CD8-positive, alpha-beta memory T cell (primary cell): ENCODE measurements at places on chromosomes 13 and 19.

DNA sequence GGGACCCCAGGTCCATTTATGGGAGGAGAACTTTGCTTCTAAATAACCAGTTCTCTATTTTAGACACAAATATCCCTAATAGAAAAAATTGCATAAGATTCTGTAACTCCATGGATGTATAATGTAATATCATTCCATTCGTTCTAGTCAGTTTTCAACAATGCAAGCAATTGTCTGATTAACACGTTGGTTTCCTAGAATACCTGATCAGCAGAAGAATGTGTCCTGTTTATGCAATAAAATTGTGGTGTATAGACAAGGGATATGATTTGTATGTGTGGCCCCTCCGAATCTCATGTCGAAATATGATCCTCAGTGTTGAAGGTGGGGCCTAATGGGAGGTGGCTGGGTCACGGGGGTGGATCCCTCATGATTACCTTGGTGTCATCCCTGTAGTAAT lies 62.1 kb downstream of the RUBCNL start:
- no peak for DNase-seq

DNA sequence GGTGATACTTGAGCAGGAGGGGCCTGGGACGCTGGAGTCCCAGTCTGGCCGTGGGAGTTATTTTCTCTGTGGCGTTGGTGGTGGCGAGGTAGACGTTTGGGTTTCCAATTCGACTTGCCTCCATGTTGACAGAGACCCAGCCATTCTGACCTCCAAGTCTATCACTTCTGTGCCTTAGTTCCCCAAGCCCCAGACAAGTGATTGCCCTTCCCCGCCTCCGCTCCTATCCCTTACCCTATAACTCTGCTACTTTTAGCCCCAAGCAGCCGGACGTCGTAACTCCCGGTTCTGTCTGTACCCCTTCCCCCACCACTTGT lies 549 bp downstream of the TIMM50 start:
- no peak for DNase-seq

DNA sequence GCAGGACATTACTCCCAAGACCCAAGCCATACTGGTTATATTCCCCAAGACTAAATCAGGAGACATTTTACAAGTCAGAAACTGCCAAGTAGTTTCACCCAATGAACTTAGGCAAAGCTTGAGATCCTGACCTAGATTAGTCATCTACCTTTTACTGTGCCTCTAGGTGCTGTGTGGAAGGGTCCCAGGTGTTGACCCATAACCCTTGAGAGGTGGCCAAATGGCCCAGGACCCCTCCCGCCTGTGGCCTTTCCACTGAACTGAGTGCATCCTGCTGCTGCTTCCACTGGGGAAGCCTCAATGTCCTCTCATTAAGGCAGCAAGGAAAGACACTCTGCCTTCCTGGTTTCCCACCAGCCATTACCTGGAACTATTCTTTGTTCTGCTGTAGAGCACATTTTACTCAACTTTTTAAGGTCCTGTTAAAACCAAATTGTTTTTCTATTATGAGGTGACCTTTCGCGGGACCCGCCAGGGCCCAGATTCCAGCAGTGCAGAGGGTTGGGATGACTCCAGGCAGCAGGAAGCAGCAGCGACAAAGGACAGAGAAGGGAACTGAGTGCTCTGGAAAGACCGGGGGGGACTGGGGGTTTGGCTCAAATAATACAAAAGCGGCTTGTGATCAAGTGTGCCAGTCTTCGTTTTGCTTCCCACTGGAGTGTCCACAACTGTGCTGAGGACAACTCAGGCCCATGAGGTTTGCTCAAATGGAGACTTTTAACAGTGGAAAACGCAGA lies 27.1 kb downstream of the ANKRD10 start:
- no peak for DNase-seq

DNA sequence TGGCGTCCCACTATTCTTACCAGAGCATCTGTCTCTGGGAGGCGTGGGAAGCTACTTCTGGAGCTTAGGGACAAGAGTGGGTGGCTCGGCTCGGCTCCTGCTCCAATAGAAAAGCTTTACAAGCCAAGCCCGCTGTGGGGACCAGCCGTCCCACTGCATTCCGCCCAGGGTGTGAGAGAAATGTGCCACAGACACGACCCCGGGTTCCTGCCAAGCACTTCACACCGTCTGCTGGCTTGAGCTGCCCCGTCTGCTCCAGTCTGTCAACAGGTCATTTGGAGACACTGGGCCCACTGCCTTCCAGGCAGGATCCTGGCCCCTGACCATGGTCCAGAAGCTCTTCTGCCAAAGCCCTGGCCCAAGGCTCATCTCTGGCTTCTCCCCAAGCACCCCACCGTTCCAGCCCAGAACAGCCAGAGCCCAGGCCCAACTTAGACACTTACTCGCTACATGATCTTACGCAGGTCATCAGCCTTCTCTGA lies 6.5 kb upstream of the FKRP start:
- DNase-seq: no peak

GRCh38 chr19:4598712-4599111 lies 39.2 kb upstream of the SEMA6B start:
- DNase-seq: no peak

- DNase-seq: no peak
Observed at GRCh38 chr19:38079926-38080380, 144.1 kb downstream of the DPF1 start.

GRCh38 chr19:44957526-44957925 lies 2.3 kb downstream of the CLPTM1 start:
- no peak for DNase-seq

DNA sequence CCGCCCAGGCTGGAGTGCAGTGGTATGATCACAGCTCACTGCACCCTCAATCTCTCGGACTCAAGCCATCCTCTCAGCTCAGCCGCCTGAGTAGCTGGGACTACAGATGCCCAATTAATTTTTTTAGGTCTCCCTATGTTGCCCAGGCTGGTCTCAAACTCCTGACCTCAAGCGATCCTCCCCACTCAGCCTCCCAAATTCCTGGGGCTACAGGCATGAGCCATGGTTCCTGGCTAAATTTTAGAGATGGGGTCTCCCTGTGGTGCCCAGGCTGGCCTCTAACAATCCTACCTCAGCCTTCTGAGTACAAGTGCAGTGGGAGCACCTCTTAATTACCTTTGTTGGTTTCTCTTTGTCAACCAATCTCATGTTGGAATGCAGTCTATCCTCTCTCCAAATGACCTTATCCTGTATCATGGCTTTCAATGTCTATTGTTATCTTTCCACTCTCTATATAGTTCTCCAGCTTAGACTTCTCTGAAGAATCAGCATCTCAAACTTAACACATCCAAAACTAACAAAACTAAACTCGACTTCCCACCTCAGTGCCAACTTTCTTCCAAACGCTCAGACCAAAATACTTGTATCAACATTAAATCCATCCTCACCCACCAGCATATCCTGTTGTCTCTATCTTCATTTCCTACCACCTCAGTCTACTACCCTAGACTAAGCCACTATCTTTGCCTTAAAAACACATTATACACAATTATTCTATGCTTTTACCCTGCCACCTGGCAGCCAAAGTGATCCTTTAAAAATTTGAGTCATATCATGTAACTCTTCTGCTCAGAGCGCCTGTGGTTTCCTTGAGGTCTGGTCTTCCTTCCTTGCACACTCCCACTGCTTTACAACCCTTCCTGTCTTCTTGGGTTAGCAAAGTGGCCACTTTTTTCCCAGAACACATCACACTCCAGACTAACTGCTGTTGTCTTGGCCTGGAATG lies 6.7 kb downstream of the TPT1 start:
- DNase-seq: peak; percentile 13

GRCh38 chr13:45564133-45564776 lies 51.3 kb downstream of the ERICH6B start:
- DNase-seq: no peak

- DNase-seq: no peak
Observed at GRCh38 chr13:42981317-42981716, 10.7 kb downstream of the EPSTI1 start.

DNA sequence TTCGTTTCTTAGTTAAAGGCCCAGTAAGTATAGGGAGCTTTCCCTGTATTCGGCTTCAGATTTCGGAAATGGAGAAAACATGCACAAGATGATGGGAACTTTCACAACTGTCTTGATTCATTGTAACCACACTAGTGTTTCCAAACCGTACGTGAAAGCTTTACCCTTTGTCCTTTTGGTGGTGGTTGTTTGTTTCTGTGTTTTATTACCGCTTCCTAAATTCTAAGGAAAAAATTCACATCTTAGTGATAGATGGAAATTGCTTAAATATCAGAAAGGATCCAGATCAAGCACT lies 504 bp upstream of the VWA8 start:
- no peak for DNase-seq

GRCh38 chr19:54692298-54692615 lies 29.5 kb downstream of the LILRB4 start:
- DNase-seq: no peak

DNA sequence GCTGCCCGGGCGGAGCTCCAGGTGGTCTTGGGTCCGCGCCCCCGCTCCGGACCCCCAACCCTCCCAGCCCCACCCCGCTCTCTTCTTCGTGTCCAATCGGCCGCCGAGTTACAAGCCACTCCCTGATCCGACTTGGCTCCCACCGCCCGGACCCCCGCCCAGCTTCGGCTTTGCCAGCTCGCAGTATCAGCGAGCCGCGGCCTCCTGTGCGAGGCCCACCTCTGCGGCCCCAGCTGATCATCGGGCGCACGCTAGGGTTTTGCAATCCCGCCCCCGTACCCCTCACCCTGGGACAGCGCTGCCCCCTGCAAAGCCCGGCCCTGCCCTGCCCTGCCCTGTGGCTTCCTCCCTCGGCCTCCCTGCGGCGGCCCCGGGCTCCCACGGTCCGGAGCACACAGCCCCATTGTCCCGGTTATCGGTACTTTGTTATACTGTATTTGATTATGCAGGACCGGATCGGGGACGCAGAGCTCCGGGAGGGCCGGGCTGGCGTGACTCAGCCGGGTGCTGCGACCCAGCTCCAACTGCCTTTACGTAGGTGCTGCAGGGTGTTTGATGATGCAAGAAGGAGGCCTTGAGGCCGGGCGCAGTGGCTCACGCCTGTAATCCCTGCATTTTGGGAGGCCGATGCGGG lies 598 bp upstream of the LPAR2 start:
- DNase-seq: peak; percentile 40

DNA sequence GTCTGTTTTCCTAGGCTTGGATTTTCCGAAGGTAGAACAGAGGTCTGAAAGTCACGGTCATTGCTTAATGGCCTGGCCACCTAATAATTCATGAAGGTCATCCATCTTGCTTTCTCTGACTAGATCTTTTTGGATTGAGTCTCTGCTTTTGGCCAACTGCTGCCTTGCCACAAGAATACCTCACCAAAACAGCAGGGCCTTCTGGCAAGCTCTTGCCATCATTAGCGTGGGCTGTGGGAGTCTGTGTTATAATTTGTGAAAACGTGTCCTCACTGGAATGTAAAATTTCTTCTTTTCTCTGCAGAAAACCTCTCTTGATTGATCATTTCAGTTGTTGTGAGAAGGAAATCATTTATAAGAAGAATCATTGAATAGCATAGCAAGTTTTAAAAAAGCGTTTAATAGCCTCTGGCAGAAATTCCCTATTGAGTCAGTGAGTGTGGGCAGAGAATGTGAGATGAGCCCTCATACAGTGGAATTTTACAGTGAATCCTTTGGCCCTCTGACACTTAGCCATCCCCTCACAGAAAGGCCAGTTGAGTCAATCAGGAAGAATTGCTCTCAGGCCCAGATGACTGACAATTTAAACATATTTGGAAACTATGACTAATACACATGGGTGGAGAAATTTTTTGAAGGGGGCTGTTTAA lies 43.2 kb upstream of the ERICH6B start:
- no peak for DNase-seq

DNA sequence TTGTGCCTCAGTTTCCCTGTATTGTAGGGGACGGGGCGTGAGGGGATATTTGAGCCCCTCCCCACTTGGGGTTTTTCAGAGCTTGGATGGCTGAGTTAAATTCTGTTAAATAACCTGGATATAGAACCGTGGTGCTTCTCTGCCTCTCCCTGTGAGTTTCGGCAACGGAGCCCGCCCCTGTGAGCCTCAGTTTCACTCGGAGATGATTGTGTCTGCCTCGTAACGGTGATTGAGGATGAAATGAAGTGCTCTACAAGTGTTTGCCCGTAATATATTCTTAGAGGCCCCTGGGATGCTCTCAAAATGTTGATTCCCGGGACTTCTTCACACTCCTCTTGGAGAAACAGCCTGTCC lies 509 bp downstream of the KXD1 start:
- no peak for DNase-seq

DNA sequence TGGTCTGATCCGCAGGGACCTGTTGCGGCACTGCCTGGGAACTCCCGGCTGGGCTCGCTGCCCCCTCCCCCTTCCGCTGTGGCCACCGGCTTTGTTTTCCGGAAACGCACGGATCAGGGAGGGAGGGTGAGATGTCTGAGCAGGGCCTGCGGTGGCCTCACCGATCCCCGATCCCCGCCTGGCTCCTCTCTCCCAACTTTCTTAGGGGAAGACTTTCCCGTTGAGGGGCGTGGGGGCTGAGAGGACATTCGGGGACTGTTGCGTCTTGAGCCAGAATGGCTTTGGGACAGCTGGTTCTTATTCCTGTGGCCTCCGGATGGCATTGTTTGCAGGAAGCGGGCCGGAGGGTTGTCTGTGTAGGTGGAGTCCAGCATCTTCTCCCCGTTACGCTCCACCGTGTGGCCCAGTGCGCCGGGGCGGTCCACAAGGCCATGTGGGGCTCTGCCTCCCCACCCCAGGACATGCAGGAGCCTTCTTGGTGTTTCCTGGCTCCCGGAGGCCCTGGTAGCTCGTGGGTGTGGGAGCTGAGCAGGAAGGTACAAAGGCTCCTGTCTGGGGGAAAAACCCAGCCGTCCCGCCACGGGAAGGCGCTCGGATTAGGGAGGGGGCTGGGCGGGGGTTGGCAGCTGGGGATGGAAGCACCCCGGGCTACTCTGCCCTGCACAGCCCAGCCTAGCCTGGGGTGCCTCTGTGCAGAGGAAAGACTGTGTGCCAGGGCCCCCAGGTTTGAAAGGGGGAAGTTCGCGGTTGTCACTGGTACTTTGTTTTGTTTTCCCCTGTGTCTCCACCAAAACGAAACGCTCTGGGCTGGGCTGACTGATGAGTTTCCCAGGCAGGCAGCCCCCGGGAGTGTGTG lies 1.3 kb downstream of the CSNK1G2 start:
- DNase-seq: peak; percentile 88

DNA sequence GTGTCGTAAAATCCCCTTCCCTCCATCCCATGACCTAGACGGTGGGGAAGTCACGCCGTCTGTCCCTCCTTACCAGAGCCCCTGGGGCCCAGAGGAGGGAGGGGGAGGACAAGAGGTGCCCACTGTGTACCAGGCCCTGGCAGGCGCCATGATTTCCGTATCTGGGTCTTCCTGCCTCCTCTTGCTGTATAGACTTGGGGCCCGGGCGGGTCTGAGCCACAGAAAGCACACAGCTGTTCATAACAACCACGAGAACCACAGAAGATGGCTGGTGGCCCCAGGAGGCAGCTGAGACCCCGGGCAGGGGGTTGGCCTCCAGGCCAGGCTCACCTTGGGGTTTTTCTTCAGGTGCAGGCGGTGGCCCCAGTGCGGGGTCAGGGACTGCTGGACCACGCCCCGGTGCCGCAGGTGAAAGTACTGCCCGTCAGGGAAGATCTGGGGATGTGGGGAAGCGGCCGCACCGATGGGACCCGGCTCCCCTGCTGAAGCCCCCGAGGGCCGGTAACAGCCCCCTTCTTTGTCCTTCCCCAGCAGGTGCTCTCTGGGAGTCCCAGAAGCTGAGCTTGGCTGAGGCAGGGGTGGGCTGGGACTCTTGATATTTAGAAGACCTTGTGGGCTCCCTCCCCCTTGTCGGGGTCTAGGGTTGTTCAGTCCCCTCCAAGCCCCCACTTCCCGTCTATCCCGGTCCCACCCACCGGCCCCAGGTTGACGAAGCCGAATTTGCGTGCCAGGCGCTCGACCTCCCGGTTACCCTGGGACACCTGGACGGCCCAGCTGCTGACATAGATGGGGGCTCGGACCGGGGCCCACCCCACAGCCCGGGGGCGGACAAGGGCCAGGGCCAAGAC lies 463 bp downstream of the PCSK4 start:
- DNase-seq: no peak

GRCh38 chr13:47038188-47038587 lies 141.3 kb upstream of the HTR2A start:
- no peak for DNase-seq
